ENCODE measurements at places on chromosomes 1 and 21.

DNA sequence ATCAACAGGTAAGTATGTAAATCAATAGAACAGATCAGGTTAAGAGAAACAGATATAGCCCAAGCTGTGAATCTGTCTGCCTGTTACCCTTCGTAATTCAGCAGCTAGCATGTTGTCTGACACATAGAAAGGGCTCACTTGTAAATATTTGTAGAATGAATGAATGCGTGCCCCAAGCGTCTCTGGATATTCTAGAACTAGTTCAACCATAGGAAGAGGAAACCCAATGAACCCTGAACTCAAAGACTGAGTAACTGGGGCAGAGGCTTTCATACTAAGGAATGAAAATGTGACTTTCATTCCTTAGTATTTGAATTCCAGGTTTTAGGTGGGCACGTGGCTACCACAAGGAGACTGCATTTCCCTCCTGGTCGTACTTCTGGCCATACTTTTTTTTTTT lies 60.1 kb upstream of the SMYD2 start:
- DNase-seq: no peak

DNA sequence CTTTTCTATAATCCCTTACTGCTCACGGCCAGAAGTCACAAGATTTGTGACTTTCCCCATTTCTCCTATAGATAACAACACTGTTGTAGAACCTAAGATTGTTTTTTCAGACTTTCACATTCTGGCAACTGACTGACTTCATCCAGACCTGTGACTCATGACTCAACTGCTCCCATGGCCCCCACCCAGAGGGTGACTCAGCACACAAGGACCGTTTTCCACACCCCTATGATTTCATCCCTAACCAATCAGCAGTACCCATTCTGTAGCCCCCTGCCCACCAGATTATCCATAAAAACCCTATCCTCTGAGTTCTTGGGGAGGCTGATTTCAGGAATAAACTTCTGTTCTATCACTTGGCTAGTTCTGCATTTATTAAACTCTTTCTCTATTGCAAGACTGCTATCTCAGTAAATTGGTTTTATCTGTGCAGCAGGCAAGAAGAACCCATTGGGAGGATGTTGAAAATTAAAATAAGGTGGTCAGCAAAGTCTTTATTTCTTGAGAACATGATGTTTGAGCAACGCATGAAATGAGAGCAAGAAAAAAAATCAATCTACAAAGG lies 79.7 kb downstream of the NGF start:
- peak; percentile 92 for DNase-seq

- DNase-seq: no peak
Observed at GRCh38 chr1:161381707-161382106, 14.0 kb upstream of the CFAP126 start.

DNA sequence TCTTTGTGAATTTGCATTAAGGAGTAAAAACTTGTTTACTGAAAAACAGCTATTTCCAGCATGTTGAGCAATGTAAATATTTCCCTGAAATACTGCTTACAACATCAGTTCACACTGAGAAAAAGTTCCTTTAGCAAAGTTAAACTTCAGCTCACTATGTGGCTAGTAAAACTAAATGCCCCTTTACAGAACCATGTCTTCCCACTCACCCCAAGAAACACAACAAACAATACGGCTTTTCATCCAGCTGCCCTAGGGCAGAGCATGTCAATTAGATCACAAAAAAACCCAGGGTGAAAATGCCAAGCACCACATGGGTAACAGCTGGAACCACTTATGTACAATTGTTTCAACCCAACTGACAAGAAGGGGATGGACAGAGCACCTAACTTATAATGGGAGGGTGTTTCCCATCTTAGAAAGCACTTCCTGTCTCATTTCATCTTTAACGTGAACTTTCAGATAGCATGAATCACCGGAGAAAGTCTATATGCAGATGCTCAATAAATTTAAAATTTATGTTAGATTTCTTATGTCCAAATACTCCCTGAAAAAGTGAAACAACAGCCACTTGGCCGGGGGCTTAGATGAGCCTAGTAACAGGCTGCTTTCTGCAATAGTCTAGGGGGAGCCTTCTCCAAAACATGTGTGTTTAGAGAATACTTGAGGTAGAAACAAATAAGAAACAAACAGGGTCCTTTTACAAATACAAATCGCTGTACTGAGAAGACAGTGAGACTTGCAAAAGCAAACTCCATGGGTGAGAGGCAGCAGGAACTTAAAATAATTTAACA lies 6.6 kb downstream of the NID1 start:
- DNase-seq: peak; percentile 27

- DNase-seq: peak; percentile 16
Observed at GRCh38 chr21:38596264-38597042, 98.2 kb upstream of the ERG start.

- peak; percentile 24 for DNase-seq
Observed at GRCh38 chr1:23478896-23479665, 4.9 kb downstream of the ASAP3 start.

DNA sequence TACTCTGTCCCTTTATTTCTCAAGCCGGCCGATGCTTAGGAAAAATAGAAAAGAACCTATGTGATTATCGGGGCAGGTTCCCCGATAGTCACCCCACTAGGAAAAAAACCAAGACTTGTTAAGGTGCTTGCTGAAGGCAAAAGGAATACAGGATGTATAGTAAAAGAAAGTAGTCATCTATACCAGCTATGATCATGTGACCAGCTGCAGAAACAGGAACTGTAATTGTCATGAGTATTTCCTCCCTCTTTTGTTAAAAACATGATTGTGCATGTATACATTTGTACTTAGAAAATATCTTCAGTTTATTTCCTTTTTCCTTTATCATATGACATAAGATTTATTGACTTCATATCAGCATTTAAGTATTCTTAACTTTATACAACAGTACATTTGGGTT lies 30.5 kb downstream of the PIGK start:
- DNase-seq: no peak

- DNase-seq: no peak
Observed at GRCh38 chr1:220708936-220709801, 19.0 kb downstream of the C1orf115 start.

- DNase-seq: no peak
Observed at GRCh38 chr1:116205941-116206679, 94.9 kb downstream of the MAB21L3 start.

DNA sequence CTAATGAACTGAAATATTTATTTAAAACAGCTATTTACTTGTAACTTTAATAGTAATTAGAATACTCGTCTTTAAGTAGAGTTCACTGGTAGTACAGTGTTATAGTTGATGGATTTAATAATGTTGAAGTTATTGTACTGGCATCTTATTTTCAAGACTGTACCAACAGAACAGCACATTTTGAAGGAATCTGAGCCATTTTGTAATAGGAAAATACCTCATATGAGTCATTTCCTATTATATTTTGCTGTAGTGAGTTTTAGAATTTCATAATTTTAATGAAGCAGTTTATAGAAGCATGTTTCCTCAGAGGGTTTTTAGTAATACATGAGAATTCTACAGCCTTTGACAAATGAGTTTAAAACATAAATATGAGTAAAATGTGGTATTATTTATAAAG lies 258.3 kb downstream of the OLFM3 start:
- DNase-seq: peak; percentile 76

Measured in fibroblast of skin of back (primary cell).